Psoas muscle (tissue), 8 donors: ENCODE measurements at places on chromosomes 13 and 19. TPM values are rescaled to one million over a fixed set of nuclear protein-coding genes. Genes with fewer than 3 reads are reported as not detected.

- no peaks in the 10 kb centered on the region for H3K36me3 ChIP-seq
- H3K27ac ChIP-seq, result no peak overlapping the region
- no peaks in the 10 kb centered on the region for H3K4me1 ChIP-seq
- no peaks in the 10 kb centered on the region for H3K27me3 ChIP-seq
- no peak for DNase-seq
These were observed 10.5 kb downstream of the MTMR6 start for GRCh38 chr13:25276748-25277147.

DNA sequence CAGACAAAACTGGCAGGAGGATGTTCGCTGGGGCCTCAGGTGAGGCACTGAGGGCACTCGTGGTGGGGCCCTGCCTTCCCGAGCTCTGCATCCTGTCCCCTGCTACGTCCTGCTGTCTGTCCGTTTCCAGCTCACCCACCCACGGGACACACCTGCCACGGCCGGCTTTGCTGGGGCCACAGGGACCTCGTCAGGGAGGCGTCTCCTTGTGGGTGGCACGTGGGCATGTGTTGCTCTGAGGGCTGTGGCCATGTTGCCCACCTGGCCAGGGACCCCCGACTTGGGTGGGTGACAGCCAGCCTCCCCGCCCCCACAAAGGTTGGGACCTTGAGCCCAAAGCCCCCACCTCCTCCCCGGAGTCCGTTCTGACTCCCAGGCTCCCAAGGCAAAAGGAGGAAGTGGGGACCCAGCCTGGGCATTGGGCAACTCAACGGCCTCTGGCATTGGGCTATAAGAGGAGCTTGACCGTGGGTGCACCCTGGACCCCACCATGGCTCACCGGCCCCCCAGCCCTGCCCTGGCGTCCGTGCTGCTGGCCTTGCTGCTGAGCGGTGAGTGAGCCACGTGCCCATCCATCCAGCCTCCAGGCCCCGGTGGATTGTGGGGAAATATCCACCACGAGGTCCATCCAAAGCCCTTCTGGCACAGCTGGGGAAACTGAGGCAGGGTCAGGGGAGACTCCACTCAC, at the start of gene PRTN3:
Gene PRTN3 (plus strand): TSS at position 481 of the 688 bp plus-strand sequence. CDS start 10 bp downstream, at position 491.
- no peak for DNase-seq
- H3K27me3 ChIP-seq, result no peaks in the 10 kb centered on the region
- H3K27ac ChIP-seq, result no peak within 1 kb of the TSS
- H3K4me3 ChIP-seq, result no peak within 1 kb of the TSS
- peaks cover 8% of the 10 kb centered on the region for H3K4me1 ChIP-seq
- no peaks in the 10 kb centered on the region for H3K36me3 ChIP-seq

GRCh38 chr13:28678809-28679208, 19.9 kb downstream of the POMP start:
- H3K4me3 ChIP-seq, result no peak overlapping the region
- no peaks in the 10 kb centered on the region for H3K27me3 ChIP-seq
- DNase-seq, result no peak
- no peaks in the 10 kb centered on the region for H3K4me1 ChIP-seq

DNA sequence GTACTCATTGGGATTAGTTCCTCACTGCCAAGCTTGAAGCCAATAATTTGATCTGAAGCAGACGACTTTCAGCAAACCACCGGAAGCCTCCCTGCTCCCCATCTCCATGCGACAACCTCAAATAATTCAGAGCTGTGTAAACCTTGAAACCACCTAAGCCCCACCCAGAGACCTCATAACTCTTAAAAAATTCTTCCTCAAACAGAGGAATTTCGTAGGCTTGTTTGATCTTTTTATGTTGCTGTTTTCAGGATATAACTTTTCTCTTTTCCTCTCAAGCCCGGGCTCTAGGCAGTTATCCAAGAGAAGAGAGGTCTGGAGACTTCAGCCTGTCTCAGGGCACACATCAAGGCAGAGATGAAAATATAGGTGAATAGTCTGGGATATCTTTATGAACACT, 311.6 kb downstream of the KCNRG start:
- no peak for DNase-seq
- no peaks in the 10 kb centered on the region for H3K27me3 ChIP-seq
- H3K4me3 ChIP-seq, result no peak overlapping the region

The EXOSC5 gene
- 41.9 TPM for total RNA-seq

The ZNF320 gene
- 6.5 TPM for total RNA-seq

The CGB5 gene
- not detected for total RNA-seq

The KLF16 gene
- total RNA-seq, result 3.3 TPM

The ZNF100 gene
- 5.8 TPM for total RNA-seq
